ENCODE measurements at places on chromosomes 12 and 14.

- no peak for DNase-seq
Measured at GRCh38 chr14:31927348-31927832, 149.7 kb upstream of the ARHGAP5 start.

GRCh38 chr14:53538316-53538881, 385.3 kb upstream of the DDHD1 start:
- DNase-seq: no peak

DNA sequence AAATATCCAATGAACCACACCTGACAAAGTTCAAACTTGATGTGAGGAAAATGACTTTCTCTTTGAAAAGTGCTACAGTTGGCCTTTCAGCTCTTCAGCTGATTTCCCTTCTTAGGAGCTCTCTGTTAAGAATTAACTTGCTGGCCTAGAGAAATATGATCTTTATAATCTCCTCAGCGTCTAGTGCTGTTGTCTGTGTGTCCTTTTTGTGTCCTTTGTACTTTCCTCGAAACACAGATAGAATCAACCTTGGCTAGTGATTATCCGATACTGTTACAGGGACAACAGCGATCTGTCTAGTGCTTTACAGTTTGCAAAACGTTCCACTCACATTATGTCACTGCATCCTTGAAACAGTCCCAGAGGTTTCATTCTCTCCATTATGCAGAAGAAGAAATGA, 162.8 kb upstream of the RMST start:
- no peak for DNase-seq

DNA sequence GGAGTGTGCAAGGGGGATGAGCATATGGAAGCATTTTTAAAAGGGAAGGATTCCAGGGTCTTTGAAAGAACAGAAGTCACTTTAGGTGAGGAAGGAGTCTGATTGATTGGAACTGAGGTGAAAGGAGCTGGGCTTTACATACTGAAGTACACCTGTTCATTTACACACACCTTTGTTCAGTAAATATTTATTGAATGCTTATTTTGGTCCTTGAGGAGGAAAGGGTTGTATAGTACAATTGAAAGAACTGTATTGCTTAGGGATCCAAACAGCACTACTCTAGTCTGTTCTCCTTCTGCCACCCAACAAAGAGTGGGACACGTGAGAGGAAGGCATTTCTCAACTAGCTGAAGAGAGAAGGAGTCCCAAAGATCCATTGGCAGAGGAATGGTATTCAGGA, 63.9 kb downstream of the APAF1 start:
- no peak for DNase-seq

DNA sequence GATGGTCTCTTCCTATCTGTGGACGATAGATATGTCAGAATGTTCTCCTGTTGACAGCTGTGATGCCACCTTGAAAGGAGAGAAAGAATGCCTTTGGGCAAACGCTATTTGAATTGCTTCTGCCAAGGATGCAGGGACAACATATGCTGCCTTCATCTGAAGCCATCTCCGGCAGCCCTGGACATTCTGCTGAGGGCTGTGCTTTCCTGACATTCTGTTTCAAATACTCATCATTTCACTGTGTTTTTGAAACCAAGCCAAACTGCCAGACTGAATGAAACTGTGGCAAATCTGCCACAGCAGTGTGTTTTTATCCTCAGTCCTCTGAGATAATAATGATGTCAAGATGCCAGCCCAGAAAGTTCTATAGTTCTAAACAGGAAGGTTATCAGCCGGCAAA, 85.8 kb upstream of the BCAT1 start:
- no peak for DNase-seq

GRCh38 chr12:104230304-104231095, 14.9 kb downstream of the TXNRD1 start:
- no peak for DNase-seq

- DNase-seq: no peak
Measured at GRCh38 chr12:19719672-19720071, 280.4 kb downstream of the AEBP2 start.

GRCh38 chr12:76611533-76611932, 52.0 kb upstream of the OSBPL8 start:
- no peak for DNase-seq

DNA sequence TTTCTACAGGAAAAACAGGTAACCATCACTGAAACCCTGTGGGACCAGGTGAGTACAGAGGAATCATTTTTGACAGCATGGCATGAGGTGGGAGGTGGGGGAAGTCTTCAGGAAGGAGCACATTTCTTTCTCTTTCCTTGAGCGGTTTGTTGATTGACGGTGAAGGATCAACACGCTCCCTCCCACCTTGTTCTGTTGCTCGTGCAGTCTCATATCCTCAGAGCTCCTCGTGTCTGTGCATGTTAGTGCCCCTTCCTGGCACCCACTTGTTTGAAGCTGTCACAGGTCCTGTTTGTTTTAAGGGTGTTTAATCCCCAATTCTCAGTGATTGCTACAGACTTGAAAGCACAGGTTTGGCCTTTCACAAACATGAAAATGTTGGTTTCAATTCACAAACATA, 4.4 kb downstream of the C12orf54 start:
- no peak for DNase-seq

- DNase-seq: no peak
Measured at GRCh38 chr14:64423987-64424386, 35.8 kb downstream of the MTHFD1 start.

DNA sequence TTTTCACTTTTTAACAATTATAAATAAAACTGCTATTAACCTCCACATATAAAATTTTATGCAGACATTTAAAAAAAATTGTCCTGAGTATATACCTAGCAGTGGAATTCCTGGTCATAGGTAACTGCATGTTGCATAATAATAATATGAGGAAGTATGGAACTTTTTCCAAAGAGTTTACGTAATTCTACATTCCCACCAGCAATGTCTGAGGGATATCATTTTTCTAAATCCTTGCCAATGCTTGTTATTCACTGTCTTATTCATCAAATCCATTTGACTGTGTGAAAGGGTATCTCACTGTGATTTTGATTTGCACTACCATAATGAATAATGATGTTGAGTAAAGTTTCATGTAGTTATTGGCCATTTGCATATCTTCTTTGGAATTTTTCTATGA, 393.8 kb downstream of the LRFN5 start:
- no peak for DNase-seq

DNA sequence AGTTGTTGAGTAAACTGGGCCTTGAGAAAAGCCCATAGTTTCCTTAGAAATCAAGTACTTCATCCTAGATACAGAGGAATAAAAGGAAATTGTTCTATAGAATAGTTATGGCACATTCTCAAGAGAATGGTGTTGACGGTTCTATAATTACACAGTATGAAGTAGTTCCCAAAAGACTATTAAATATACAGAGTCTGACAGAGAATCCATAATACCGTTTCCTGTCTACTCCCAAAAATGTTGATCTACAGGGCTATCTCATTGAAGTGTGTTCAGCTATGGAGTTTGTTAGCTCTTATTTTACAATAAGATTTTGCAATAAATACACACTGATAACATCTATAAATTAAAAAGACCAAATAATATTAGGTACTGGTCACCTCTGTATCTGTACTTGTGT, 799.7 kb downstream of the RPS29 start:
- no peak for DNase-seq

- no peak for DNase-seq
Measured at GRCh38 chr12:50110762-50111351, 1.2 kb upstream of the COX14 start.

GRCh38 chr12:53961025-53961761, 6.5 kb downstream of the HOXC12 start:
- no peak for DNase-seq

GRCh38 chr12:50574601-50575348, 70.0 kb downstream of the DIP2B start:
- DNase-seq: no peak

- DNase-seq: no peak
Measured at GRCh38 chr14:74475678-74476077, 17.4 kb downstream of the NPC2 start.
